ENCODE measurements at places on chromosomes 2 and 18. TPM values are rescaled to one million over a fixed set of nuclear protein-coding genes. Genes with fewer than 3 reads are reported as not detected.

The DLX2 gene
- polyA plus RNA-seq, result 0.16 TPM

- DNase-seq, result no peak
Observed at GRCh38 chr2:119550346-119550745, 6.1 kb downstream of the CFAP221 start.

- DNase-seq, result no peak
Observed at GRCh38 chr18:9934274-9934673, 20.5 kb downstream of the VAPA start.

DNA sequence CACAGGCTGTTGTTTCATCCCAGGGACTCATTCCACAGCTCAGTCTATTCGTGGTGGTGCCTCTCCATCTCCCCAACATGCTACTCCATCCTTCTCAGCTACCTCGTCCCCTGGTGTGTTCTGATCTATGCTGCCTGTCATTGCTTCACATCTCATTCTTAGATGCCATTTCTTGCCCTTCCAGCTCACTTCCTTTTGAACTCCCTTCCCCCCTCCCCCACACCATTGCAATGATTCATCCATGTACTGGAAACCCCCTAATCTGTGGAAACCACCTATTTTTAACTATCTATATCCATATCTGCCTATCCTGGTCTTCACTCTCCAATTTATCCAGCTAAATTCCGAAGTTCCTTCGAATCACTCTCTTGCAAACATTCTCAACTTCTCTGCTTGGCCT, 65.7 kb upstream of the PARD3B start:
- DNase-seq, result no peak

Data from BJ (cell line).